Activated CD4-positive, alpha-beta memory T cell treated with anti-CD3 and anti-CD28 coated beads for 36 hours (primary cell): ENCODE measurements at places on chromosomes 6 and 20.

GRCh38 chr6:158039571-158040050 is 57.9 kb downstream of the SYNJ2 start:
- DNase-seq = peak; percentile 48

DNA sequence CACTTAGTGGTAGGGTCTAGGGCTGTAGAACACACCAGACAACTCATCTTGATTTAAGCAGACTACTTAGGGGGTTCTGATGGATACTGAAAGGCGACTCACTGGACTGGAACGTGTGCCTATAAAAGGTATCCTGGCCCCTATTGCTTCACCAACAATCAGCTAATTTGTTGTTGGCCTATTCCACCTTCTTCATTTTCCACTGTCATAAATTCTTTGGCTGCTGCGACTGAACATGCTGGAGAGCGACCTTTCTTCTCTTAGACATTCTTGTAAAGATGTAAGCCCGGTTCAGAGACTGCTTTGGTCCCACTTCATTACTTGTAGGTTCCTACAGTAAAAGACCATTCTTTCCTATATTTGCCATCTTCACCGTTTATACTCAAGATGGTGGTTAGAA is 609.9 kb upstream of the CITED2 start:
- no peak for DNase-seq

- no peak for DNase-seq
Measured at GRCh38 chr6:142752348-142752747, 192.6 kb downstream of the HIVEP2 start.

DNA sequence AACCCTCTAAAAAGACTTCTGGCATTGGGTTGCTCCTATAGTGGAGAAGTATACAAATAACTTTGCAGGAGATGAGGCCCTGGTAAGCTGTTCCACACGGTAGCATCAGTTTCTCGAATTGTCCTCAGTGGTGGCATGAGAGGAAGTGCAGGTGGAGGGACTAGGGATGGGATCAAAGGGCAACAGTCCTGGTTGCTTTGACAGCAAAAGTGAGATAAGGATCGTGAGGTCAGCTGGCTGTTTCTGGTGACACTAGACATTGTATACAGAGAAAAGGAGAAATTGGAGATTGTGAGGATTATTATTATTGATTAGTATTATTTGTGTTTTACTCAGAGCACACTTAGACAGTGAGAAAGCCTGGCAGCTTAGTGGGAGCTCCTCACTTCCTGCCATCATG is 61.3 kb upstream of the EXOC2 start:
- DNase-seq = no peak

GRCh38 chr20:46307139-46307998 is 929 bp downstream of the CDH22 start:
- DNase-seq = peak; percentile 78

DNA sequence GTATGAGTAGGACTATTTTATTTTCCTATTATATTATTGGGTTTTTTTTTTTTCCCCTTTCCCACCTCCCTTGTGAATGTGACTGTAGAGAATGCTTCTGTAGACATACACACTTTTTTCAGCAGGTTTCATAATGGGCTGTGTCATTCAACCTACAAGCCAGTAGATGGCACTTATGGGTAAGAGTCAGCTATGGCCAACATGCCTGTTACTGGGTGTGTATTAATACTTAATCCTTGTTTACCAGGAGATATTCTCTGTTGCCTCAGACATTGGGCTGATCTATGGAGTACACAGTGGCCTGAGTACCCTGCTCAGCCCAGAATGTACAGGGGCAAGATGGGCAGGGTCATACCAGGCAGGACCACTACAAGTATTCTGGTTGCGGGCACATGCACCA is 382.5 kb downstream of the EPHA7 start:
- DNase-seq = no peak

- DNase-seq = no peak
Measured at GRCh38 chr20:36147690-36148089, 6.8 kb upstream of the EPB41L1 start.

DNA sequence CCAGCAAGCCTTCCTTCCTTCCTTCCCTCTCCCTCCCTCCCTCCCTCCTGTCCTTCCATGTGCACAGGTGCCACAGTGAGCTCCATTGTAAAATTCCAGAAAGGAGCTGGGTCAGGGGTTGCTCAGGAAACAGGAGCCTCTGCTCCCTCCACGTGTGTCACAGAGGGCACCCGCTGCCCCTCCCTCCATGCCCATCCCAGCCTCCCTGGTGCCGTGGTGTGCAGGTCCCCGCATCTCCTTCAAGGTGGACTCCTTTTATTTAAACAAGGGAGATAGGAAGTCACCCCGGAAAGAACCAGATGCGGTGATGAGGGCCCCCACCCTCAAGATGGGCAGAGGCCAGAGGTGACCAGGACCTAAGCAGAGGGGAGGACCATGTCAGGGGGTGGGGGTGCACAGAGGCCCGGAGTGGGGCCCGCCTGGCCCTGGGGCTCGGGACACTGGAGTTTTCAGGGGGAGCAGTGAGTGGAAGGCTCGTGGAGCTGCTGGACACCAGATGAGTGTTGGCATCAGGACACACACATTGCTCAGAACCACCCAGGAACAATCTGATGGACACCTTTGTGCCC is 85.4 kb downstream of the DHX35 start:
- no peak for DNase-seq

- DNase-seq = no peak
Measured at GRCh38 chr6:3196770-3197169, 30.7 kb downstream of the TUBB2B start.

- DNase-seq = no peak
Measured at GRCh38 chr6:163427498-163428254, 13.2 kb downstream of the QKI start.

- no peak for DNase-seq
Measured at GRCh38 chr6:41937472-41937860, 4.1 kb downstream of the CCND3 start.

DNA sequence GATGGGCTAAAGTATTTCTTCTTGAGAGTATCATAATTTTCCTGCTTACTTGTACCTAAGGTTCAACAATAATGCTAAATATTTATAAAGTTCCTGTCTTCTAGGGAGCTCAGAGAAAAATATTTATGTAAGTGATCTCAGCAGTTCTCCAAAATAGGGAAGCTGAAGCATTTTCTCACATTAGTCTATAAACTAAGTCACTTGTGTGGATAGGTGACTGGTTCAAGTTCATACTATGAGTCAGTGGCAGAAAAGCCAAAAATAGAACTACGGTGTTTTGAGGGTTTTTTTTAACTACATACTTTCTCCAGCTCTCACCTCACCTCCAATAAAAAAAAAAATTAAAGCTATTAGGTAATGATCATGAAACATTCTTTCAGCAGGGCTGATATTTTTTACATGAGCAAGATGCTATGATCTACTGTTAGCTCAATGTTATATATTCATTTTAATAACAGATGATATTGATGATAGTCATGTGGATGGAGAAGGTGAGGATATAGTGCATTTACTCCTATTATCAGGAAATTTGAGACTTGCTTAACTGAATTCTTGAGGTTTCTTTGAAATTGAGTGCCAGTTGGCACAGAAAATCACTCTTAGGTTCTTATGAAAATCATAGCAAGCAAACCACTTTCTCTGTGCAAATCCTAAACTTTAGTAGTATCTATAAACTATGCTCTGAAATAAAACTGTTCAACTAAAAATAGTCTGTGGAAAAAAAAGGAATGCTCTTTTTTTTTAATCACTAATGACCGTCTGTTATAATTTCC is 4.1 kb upstream of the MOXD1 start:
- DNase-seq = no peak

DNA sequence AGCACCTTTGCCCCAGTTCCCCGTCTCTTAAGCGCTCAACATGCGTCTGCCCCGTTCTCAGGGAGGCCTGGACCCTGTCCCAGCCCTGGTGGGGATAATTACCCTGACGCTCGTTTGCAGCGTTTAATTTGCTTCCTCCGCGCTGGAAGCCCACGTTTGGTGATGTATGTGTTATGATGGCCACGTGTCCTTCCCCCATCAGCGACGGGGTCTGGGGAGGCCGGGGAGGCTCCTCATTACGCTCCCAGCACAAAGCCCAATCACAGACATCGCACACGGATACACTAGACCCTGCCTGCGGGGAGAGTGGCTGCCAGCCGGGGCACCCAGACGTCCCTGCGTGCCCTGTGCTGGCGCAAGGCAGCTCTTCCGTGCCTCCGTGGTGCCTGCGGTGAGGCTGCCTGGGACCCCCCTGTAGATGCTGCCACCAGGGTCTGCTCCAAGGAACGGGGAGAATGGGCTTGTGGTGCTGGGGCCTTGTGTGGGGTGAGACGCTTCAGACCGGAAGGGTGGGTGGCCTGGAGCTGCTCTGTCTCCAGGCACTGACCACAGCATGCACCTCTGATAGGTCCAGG is 10.2 kb upstream of the CHRNA4 start:
- no peak for DNase-seq

- DNase-seq = no peak
Measured at GRCh38 chr6:129605095-129605494, 104.9 kb downstream of the ARHGAP18 start.
